ENCODE measurements at places on chromosomes 13 and 19. TPM values are rescaled to one million over a fixed set of nuclear protein-coding genes. Genes with fewer than 3 reads are reported as not detected.

The RASIP1 gene
- 0.61 TPM for polyA plus RNA-seq

- DNase-seq, result peak; percentile 21
These were observed 6.0 kb downstream of the SYCE2 start for GRCh38 chr19:12913011-12913561.

The KCTD12 gene
- 2.3 TPM for polyA plus RNA-seq

DNA sequence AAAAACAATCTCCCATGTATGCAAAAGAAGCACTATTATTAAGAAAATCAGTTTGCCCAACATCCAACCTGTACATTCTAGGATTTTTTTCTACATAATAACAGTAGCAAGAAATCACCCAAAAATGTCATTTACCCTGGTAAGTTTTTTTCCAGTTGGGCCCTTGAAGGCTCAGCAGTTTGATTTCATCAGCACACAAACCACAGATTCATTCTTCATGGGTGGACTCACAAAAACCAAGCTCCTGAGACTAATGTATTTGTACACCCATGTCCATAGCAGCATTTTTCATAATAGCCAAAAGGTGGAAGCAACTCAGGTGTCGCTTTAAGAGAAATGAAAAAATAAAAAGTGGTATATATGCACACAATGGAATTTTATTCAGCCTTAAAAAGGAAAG is 210.1 kb downstream of the TBC1D4 start:
- DNase-seq, result no peak

Data from AG04450 (cell line).